Right renal cortex interstitium (tissue), 3 donors: ENCODE measurements at places on chromosomes 3 and 15.

DNA sequence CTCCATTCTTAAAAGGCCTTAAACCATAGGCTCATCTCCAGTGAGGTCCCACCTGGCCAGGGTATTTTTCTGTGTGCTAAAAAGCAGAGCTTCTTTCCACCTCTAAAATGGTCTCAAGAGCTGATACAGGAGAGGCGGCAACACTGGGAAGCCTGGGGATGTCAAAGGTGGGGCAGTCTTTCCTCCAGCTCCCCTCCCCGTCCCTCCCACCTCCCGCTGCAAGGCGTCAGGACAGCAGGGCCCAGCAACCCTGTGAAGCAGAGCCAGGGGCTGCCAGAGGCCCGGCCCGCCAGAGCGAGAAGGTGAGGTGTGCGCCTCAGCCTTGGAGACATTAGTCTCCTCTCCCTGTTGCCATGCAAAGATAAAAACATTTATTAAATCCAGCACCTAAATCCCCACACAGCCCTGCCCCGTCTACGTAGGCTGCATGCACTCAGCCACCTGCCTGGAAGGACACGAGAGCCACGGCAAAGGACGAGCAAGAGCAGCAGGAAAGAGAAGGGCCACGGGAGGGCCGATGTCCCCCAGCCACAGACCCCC, 75.6 kb downstream of the FAM174B start:
- DNase-seq, result no peak

DNA sequence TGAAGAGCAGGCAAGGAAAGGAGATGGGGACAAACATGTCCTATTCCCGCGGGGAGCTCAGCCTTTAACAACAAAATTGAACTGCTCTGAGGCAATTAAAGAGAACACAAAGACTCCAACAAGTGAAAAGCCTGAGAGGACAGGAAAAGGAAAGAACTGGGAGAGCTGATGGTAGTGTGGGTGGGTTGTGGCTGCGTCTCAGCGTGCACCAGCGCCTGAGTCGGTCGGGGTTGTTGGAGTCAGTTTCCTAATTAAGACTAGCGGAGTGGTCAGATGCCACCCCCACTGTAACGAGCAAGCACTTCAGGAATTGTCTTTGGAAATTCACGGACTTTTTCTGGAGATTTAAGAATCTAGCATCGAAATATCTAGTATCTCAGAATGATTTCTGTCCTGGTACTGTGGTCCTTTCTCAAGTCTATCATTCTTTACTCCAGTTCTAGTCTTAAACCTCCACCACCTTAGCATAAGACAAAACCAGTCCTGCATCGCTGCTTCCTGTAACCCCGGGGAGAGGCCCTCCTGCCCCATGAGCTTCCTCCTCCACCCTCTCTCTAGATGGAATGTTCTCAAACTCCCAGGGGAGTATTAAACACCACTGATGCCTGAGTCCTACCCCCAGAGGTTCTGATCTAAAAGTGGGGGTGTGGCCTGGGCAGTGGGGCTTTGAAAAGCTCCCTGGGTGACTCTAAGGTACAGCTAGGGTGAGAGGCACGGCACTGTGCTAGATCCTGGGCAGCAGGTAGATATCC, 104.0 kb downstream of the CYP19A1 start:
- no peak for DNase-seq

GRCh38 chr15:96413657-96414056, 83.2 kb downstream of the NR2F2 start:
- DNase-seq, result no peak

DNA sequence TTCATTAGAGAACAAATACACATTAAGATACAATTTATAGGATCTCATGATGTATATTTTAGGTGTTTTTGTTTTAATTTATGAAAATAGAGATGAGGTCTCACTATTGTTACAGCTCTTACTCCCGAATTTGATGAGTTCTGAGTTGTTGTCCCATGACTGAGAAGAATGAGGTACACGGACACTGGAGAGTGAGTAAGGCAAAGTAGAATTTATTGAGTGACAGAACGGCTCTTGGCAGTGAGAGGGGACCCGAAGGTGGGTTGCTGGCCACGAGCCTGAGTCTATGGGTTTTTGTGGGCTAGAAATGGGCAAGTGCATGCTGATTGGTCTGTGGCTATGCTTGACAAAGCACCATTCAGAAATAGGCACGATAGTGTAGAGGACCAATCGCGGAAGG, 3.1 kb upstream of the RNF168 start:
- no peak for DNase-seq

GRCh38 chr3:5531741-5532290, 344.3 kb downstream of the EDEM1 start:
- DNase-seq, result no peak

- no peak for DNase-seq
Measured at GRCh38 chr15:47466357-47466756, 250.9 kb upstream of the SEMA6D start.

GRCh38 chr15:51869060-51869421, 39.6 kb downstream of the TMOD3 start:
- no peak for DNase-seq

GRCh38 chr15:88776646-88777045, 26.6 kb upstream of the ACAN start:
- no peak for DNase-seq

GRCh38 chr3:39453134-39453533, 14.3 kb upstream of the MOBP start:
- DNase-seq, result no peak

GRCh38 chr3:178159691-178160220, 376.5 kb upstream of the KCNMB2 start:
- no peak for DNase-seq

- no peak for DNase-seq
Measured at GRCh38 chr3:106036696-106037095, 167.9 kb upstream of the CBLB start.

- DNase-seq, result no peak
Measured at GRCh38 chr3:13659221-13659969, 110.5 kb downstream of the FBLN2 start.

- DNase-seq, result no peak
Measured at GRCh38 chr15:62873203-62873602, 169.3 kb upstream of the TPM1 start.

DNA sequence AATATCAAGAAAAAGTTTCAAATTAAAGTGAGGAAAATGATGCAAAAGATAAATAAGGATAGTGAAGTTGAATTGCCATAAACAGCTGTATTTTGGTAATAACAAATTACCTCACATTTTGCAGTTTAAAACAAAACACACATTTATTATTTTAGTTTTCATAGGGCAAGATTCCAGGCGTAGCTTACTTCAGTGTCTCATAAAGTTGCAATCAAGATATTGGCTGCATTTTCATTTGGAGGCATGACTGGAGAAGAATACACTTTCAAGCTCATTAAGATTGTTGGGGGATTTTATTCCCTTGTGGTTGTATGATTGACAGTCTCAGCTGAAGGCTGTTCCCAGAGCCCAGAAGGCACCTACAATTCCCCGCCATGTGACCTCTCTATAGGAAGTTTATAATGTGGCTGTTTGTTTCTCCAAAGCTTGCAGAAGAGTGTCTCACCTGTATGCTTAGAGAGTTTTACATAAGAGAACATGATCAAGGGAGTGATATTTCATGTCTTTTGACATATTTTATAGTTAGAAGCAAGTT, 151.4 kb downstream of the OTOL1 start:
- DNase-seq, result no peak

DNA sequence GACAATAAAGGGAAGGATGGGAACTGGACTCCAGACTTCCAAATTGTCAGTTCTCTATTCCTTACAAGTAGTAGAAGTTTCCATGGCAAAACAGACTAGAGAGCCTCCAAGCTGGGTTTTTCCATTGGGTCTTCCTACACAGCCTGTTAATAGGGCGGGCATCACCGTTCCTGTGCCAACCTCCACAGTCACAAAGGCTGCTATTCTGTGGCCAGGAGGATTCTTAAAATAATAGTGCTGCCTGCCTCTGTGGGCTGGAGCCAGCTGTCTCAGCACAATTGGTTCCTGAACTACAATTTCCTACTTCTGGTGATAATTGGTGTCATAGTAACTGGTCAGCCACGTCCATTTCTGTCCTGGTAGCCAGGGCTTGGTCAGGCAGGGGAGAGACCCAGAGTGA, 38.6 kb downstream of the LYZL4 start:
- no peak for DNase-seq

DNA sequence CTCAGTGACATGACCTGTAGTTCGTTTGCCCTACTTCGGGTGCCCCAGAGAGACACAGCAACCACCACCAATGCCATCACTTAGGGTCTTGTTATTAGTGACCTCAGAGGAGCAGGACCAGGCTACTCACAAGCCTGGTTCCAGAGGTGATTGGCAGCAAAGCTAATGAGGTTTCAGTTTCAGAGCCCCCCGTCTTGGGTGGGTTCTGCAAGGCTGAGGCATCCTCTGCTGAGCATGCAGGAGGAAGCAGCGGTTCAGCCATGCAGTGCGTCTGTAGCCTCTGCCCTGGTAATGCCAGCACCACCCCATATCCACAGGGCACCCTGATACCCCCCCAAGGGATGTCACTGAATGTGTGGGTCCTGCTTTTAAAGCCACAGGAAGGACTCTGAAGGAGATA, 39.0 kb upstream of the ITGA11 start:
- DNase-seq, result no peak

DNA sequence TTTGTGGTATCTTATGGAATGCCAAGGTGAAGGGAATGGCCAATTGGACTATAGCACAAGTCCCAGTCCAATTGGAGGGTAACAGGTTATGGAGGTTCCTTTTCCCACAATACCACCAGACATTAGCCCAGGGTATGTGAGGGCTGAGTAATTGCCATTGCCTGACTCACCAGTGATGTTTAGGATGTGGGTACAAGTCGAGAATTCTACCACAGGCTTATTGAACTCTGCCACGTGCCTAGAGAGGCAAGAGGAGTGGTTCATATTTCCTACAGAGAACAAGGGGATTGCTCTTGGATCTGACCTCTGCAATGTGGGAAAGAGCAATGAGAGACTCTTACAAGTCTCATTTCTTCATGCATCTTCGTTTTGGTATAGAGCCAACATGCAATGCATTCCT, 85.0 kb upstream of the XCR1 start:
- DNase-seq, result no peak

- DNase-seq, result no peak
Measured at GRCh38 chr15:75043509-75044257, 20.3 kb downstream of the PPCDC start.

DNA sequence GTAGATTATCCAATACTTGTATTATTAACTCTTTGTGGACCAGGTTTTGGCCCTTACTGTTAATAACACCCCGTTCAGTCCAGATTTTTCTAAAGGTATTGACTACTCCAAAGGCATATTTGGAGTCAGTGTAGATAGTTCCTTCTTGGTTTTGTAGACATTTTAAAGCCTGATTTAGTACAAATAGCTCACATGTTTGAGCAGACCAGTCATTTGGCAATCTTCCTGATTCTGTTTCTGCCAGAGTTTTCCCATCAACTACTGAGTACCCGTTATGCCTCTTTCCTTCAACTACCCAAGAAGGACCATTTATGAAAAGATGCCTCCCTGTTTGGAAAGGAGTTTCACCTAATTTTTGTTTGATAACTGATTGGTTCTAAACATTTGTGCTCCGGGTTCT, 82.0 kb downstream of the CHCHD4 start:
- no peak for DNase-seq

DNA sequence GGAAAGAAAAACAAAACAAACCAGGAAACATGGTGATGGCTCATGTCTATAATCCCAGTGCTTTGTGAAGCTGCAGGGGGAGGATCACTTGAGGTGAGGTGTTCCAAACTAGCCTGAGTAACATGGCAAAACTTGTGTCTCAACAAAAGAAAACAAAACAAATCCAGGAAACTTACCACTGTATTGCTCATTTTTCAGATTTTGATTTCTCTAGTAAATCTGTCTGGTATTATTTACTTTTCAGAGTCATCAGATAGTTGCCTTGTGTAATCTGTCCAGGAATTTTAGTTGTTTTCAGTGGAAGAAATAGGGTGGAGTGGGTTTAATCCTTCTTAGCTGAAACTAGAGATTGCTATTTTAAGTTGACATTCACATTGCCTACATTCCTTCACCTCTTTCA, 91.8 kb upstream of the ALCAM start:
- DNase-seq, result no peak

- no peak for DNase-seq
Measured at GRCh38 chr15:70375006-70375431, 277.3 kb upstream of the TLE3 start.

GRCh38 chr3:171176244-171176933, 149.9 kb upstream of the SLC2A2 start:
- DNase-seq, result no peak

DNA sequence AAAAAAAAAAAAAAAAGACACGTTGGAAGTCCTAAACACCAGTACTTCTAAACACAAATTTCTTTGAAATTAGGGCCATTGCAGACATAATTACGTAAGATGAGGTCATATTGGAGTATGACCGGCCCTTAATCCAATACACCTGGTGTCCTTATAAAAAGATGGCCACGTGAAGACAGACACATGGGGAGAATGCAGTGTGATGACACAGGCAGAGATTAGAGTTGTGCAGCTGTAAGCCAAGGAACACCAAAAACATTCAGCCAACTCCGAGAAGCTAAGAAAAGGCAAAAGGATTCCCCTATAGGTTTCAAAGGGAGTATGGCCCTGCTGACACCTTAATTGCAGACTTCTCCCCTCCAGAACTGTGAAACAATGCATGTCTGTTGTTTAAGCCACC, 379.0 kb upstream of the PDZRN3 start:
- no peak for DNase-seq

DNA sequence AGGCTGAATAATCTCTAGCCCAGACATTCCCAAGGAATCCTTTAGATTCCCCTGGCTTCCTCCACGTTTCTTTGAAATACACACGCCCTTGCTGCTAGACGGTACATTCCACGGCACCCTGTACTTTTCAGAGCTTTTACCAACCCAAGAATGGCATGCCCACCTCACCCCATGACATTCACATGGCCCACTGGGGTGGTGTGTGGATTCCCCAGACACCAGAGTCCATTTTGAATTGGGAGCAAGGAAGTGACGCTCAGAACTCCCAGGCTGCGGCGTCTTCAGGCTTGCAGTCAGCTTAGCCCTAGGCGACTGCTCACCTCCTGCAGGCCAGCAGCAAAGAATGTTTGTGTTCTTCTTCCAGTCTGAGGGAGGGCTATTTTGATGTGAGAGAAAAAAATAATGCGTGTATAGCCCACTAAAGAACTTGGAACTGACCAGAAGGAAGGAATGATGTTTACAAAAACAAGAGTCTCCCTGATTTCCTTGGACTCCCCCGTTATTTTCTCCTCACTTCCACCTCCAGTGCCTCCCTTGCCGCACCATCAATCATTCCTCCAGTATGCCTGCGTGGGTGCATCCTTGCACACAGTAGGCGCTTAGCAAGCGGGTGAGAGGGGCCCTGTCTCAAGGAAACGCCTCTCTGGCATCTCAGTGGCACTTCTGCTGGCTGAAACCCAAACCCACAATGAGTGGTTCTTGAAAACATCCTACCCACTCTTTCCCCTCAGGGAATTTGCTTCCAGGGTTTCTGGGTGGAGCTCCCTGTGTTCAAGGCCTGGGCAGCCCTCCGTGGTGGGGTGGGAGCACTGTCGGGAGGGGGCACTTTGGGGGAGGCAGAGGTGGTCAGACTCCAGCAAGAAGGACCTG, 59.9 kb downstream of the SMAD6 start:
- DNase-seq, result no peak

- no peak for DNase-seq
Measured at GRCh38 chr3:171936191-171936841, 93.2 kb downstream of the TMEM212 start.

- no peak for DNase-seq
Measured at GRCh38 chr3:46663591-46664135, 29.8 kb downstream of the ALS2CL start.
